ENCODE measurements at places on chromosomes 13 and 19. TPM values are rescaled to one million over a fixed set of nuclear protein-coding genes. Genes with fewer than 3 reads are reported as not detected.

DNA sequence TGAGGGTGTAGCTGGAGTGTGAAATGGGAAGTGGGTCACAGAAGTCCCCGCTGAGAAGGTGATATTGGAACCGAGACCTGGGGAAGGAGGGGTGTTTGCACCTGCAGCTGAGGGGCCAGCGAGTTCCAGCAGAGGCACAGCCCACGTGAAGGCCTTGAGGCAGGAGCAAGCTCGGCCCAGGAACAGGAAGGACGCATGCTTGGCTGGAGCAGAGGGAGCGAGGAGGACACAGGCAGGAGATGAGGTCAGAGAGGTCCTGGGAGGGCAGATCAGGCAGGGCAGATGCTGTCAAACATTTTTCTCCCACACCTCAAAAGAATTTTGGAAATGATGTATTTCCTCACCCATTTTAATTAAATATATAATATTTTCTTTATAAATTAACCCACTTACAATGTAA, 9.3 kb downstream of the ZNF415 start:
- no peak overlapping the region for H3K4me3 ChIP-seq
- H3K27ac ChIP-seq: no peak overlapping the region
- H3K27me3 ChIP-seq: no peaks in the 10 kb centered on the region
- peaks cover 50% of the 10 kb centered on the region for H3K36me3 ChIP-seq
- no peak for DNase-seq
- H3K4me1 ChIP-seq: no peaks in the 10 kb centered on the region

DNA sequence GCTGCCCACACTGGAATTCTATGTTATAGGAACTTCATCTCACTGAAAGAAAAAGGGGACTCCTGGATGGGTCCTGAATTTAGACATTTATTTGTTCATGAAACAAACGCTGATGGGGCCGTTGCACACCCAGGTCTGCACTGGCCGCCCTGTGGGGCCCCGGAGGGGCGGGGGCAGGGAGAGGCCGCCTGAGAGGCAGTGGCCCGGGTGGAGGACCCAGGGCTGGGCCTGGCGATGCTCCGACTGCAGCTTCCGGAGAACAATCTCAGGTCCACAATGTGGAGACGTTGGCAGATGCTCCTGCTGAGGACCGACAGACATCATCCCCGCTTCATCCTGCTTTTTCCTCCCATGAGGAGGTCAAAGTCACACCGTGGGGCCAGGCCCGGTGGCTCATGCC, 16.3 kb upstream of the PTBP1 start:
- DNase-seq: no peak
- H3K4me3 ChIP-seq: no peak overlapping the region
- H3K36me3 ChIP-seq: no peaks in the 10 kb centered on the region
- no peaks in the 10 kb centered on the region for H3K4me1 ChIP-seq
- H3K27me3 ChIP-seq: no peaks in the 10 kb centered on the region
- no peak overlapping the region for H3K27ac ChIP-seq

GRCh38 chr13:97077341-97077740, 83.1 kb upstream of the OXGR1 start:
- no peak overlapping the region for H3K27ac ChIP-seq
- no peaks in the 10 kb centered on the region for H3K36me3 ChIP-seq
- peaks cover 3% of the 10 kb centered on the region for H3K27me3 ChIP-seq
- no peak for DNase-seq

GRCh38 chr19:14533450-14533849, 4.1 kb downstream of the TECR start:
- no peak for DNase-seq
- H3K4me1 ChIP-seq: peaks cover 36% of the 10 kb centered on the region
- no peaks in the 10 kb centered on the region for H3K36me3 ChIP-seq
- no peaks in the 10 kb centered on the region for H3K27me3 ChIP-seq
- H3K4me3 ChIP-seq: no peak overlapping the region
- no peak overlapping the region for H3K27ac ChIP-seq

GRCh38 chr19:35990771-35991730, 3.9 kb upstream of the SDHAF1 start:
- no peak overlapping the region for H3K4me3 ChIP-seq
- H3K27ac ChIP-seq: no peak overlapping the region
- peaks cover 4% of the 10 kb centered on the region for H3K36me3 ChIP-seq

- H3K4me1 ChIP-seq: no peaks in the 10 kb centered on the region
- H3K36me3 ChIP-seq: no peaks in the 10 kb centered on the region
- no peak overlapping the region for H3K4me3 ChIP-seq
- DNase-seq: no peak
These were observed 4.6 kb downstream of the IGFL4 start for GRCh38 chr19:46035986-46036743.

GRCh38 chr13:23140492-23140891, 40.3 kb upstream of the SGCG start:
- DNase-seq: no peak
- H3K27ac ChIP-seq: no peak overlapping the region
- no peaks in the 10 kb centered on the region for H3K36me3 ChIP-seq
- no peak overlapping the region for H3K4me3 ChIP-seq
- no peaks in the 10 kb centered on the region for H3K27me3 ChIP-seq
- no peaks in the 10 kb centered on the region for H3K4me1 ChIP-seq

- H3K27me3 ChIP-seq: peaks cover 42% of the 10 kb centered on the region
- H3K4me1 ChIP-seq: peaks cover 18% of the 10 kb centered on the region
- DNase-seq: no peak
- no peak overlapping the region for H3K4me3 ChIP-seq
- no peak overlapping the region for H3K27ac ChIP-seq
These were observed 3.5 kb upstream of the S1PR5 start for GRCh38 chr19:10520652-10521318.

DNA sequence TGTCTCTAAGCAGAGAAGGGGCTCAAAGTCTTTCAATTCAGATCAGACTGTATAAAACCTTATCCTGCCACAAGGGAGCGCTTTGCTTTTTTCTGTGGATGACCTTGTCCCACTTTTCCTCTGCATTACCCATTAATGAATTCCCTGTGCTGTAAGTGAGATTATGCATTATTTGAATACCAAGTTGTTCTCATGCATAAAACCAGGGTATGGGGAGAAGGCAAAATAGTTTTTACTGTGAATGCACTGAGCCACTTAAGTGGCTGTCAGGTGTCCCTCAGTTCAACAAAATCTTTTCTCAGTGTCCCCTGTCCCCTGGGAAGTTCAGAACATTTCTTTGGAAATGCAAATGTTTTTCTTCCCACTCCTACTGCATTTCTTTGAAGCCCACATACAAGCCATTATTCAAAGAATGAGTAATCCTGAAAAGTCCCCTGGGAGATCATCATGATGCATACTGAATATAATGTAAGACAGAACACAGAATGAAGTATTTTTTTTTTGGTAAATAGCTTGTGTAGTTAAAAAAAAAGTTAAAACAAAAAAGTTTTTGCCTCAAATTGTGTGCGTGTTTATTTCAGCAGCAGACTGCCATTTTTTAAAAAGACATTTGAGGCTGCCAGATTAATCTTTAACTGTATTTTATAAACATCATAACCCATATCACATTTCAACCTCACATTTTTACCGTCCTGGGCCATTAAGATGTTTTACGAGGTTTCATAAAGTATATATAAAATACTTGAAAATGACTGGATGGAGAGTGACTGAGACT, 506.7 kb upstream of the PCDH9 start:
- no peak for DNase-seq
- H3K4me3 ChIP-seq: no peak overlapping the region
- no peaks in the 10 kb centered on the region for H3K36me3 ChIP-seq
- H3K27ac ChIP-seq: no peak overlapping the region

DNA sequence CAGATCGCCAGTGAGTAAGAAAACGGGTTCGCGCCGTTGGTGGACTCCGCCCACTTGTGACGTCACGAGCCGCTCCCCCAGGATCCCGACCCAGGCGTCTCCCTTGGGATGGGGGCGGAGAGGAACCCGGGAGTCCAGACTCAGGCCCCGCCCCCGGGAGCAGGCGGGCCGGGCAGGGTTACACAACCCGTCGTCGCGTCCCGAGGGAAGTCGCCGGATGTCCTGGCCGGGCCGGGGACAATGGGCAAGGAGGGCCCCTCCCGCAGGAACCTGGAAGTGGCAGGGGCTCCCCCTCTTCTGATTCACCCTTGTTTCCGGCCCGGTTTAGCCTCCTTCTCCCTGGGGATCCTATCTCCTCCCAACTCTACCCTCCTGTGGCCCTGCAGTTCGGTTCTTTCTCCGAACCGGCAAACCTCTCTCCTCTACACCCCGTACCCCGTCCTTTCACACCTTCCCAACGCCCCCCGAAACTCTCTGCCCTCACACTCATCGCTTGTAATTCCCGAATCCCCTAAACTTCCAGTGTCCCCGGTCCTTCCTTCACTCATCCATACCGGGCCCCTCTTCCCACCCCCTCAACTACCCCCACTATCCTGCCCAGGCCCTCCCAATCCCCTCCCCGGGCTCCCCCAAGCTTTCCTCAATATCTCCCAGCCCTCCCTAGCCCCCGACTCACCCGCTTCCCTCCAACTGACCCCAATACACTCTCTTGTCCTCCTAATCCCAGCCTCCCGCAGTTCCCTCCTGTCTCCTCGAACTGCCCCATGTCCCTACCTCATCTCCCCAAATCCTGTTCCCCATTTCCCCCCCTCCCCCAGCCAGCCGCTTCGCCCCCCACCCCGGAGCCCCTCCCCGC, 20.0 kb upstream of the ERCC1 start:
- peak; percentile 60 for DNase-seq
- H3K4me3 ChIP-seq: peak overlapping the region; percentile 86
- H3K27me3 ChIP-seq: no peaks in the 10 kb centered on the region
- peak overlapping the region; percentile 68 for H3K27ac ChIP-seq

- DNase-seq: no peak
- no peaks in the 10 kb centered on the region for H3K4me1 ChIP-seq
- H3K27ac ChIP-seq: no peak overlapping the region
- no peaks in the 10 kb centered on the region for H3K36me3 ChIP-seq
- peaks cover 4% of the 10 kb centered on the region for H3K27me3 ChIP-seq
- no peak overlapping the region for H3K4me3 ChIP-seq
These were observed 187.3 kb downstream of the NDFIP2 start for GRCh38 chr13:79668201-79668752.

DNA sequence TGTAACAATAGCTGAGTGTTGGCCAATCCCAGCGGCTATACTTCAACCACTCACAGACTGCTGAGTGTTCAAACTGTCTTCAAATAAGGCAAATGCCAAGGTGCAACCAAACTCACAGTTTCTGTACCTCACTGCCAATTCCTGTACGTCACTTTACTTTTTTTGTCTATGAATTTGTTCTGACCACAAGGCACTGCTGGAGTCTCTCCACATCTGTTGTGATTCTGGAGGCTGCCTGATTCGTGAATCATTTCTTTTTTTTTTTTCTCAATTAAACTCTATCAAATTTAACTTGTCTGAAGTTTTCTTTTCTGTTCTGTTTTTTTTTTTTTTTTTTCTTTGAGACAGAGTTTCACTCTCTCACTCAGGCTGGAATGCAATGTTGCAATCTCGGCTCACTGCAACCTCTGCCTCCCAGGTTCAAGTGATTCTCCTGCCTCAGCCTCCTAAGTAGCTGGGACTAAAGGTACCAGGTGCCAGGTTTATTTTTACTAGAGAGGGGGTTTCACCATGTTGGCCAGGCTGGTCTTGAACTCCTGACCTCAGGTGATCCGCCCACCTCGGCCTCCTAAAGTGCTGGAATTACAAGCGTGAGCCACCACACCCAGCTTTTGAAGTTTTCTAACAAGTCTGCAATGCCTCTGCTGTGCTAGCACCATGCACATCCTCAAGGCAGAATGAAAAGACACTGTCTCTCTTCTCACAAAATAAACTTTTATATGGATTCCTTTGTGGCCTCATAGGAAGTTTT, 401.7 kb downstream of the IRS2 start:
- no peak for DNase-seq
- no peak overlapping the region for H3K27ac ChIP-seq
- H3K4me3 ChIP-seq: no peak overlapping the region
- H3K27me3 ChIP-seq: peaks cover 7% of the 10 kb centered on the region
- H3K36me3 ChIP-seq: no peaks in the 10 kb centered on the region

GRCh38 chr19:6772028-6772865, at the start of gene VAV1:
VAV1 (plus strand) TSS chr19:6772708; CDS start chr19:6772808, 100 bp downstream.
- H3K36me3 ChIP-seq: peaks cover 32% of the 10 kb centered on the region
- H3K27ac ChIP-seq: peak within 1 kb of the TSS; percentile 97
- peaks cover 46% of the 10 kb centered on the region for H3K4me1 ChIP-seq
- H3K4me3 ChIP-seq: peak within 1 kb of the TSS; percentile 97
- DNase-seq: peak; percentile 81

GRCh38 chr13:113398963-113399754, 35.2 kb upstream of the GRTP1 start:
- no peak overlapping the region for H3K4me3 ChIP-seq
- DNase-seq: no peak
- no peaks in the 10 kb centered on the region for H3K36me3 ChIP-seq
- no peaks in the 10 kb centered on the region for H3K27me3 ChIP-seq
- no peaks in the 10 kb centered on the region for H3K4me1 ChIP-seq
- no peak overlapping the region for H3K27ac ChIP-seq

GRCh38 chr13:105442949-105443699, 1092.3 kb downstream of the EFNB2 start:
- no peak overlapping the region for H3K4me3 ChIP-seq
- no peak for DNase-seq
- no peaks in the 10 kb centered on the region for H3K27me3 ChIP-seq
- no peaks in the 10 kb centered on the region for H3K36me3 ChIP-seq
- H3K4me1 ChIP-seq: peaks cover 7% of the 10 kb centered on the region
- H3K27ac ChIP-seq: no peak overlapping the region

- no peak overlapping the region for H3K27ac ChIP-seq
- no peaks in the 10 kb centered on the region for H3K27me3 ChIP-seq
- H3K36me3 ChIP-seq: no peaks in the 10 kb centered on the region
- no peaks in the 10 kb centered on the region for H3K4me1 ChIP-seq
These were observed 836.2 kb downstream of the DACH1 start for GRCh38 chr13:71030784-71031183.

DNA sequence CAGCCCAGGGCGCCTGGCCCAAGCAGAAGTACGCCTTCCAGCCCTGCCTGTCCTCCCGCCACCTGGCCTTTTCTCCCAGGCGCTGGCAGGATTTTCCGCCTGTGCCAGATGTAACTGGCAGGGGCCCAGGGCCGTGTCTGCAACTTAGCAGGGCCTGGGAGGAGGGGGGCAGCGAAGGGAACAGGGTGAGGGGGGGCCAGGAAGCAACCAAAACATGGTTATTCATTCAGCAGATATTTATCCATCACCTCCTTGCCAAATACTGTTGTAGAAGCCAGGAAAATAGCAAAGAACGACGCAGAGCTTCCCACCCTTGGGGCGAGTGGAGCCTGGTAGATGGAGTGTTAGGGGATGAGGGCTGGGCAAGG, 5.6 kb downstream of the TLE6 start:
- no peak overlapping the region for H3K4me3 ChIP-seq
- H3K4me1 ChIP-seq: no peaks in the 10 kb centered on the region
- no peaks in the 10 kb centered on the region for H3K36me3 ChIP-seq
- H3K27ac ChIP-seq: no peak overlapping the region
- peaks cover 21% of the 10 kb centered on the region for H3K27me3 ChIP-seq
- DNase-seq: no peak

GRCh38 chr13:26680123-26680450, 80.5 kb downstream of the GPR12 start:
- peaks cover 10% of the 10 kb centered on the region for H3K27me3 ChIP-seq
- no peak for DNase-seq
- no peak overlapping the region for H3K27ac ChIP-seq
- H3K4me1 ChIP-seq: no peaks in the 10 kb centered on the region
- no peaks in the 10 kb centered on the region for H3K36me3 ChIP-seq
- no peak overlapping the region for H3K4me3 ChIP-seq

ZNF345 gene
- 4.9 TPM for total RNA-seq

SPACA7 gene
- not detected for total RNA-seq

SYNE4 gene
- total RNA-seq: 0.99 TPM

KLK12 gene
- not detected for total RNA-seq

RANBP3 gene
- total RNA-seq: 94.0 TPM
